ENCODE measurements at places on chromosomes 16 and 17.

GRCh38 chr17:50207315-50207714 lies 5.9 kb upstream of the COL1A1 start:
- DNase-seq: no peak

DNA sequence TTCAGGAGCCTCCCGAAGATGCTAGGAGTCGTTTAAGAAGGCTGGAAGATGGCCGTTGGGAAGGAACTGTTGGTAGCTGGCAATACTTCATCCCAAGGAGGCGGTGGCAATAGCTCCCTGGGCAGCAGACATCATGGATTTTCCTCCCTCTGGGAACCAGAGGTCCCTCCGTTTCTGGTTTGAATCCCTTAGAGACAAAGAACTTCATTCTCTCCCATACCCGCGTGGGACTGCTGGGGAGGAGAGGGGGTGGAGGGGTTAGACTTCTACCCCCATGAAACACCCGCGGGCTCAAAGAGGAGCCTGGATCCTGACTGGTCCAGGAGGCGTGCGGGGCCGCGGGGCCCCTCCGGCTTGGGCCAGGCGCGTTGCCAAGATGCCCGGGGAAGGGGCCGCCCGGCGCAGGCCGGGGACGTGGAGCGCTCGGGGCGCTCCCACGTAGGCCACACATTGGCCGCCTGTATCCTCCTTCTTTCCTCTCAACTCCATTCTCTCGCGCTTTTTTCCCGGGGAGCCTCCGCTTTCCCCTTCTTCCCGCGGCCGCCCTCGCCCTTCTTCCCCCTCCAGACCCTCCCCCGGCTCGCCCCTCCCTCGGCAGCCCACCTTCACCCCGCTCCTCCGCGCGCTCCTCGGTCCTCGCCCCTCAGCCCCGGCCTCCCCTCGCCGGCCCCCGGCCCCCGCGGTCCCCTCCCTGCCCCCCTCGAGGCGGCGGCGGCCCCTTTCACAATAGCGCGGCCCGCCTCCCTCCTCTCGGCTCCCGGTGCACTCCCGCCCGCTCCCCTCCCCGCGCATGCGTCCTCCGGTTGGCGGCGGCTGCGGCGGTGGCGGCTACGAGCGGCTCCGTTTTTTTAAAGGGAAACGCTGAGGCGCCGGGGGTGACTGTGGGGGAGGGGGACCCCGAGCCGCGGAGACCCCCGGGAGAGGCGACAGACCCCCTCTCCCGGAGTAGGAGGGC lies at the start of gene MSL1:
Gene MSL1, plus strand, starts transcription at position 791 of the 955 bp plus-strand sequence. CDS start 642 bp downstream, outside the sequence.
- DNase-seq: peak; percentile 80

- peak; percentile 10 for DNase-seq
These were observed 577 bp downstream of the GSPT1 start for GRCh38 chr16:11915114-11915643.

DNA sequence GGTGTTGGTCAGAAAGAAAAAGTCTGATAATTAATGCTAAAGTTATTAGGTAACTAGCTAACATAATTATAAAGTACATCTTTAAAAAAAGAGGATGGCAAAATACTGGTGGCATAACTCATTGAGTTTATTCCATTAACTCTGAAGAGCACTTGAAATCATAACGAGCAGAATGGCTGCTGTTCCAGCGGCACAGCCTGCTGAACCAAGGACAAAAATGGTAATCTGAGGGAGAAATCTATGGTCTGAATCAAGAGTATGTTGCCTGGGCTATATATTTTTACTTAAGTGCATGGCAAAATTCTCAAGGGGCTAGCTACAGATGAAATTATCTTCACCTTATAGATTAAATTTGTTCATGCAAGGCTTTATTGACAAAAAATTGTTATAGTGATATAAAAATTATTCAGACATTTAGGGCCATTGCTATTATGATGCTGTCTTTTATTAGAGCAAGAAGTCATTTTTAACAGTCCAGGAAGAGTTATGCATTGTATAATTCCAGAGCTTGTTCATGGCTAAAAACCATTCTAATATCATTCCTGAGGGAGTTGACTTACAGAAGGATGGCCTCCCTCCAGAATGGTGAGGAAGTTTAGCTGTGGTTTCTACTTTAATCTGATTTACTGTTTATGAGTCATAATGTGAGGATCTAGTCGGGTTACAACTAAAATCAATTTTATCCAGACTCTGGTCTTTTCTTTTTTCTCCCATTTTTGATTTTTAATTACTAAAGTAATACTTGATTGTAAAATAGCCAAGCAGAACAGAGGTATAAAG lies 41.4 kb upstream of the ANKFN1 start:
- no peak for DNase-seq

DNA sequence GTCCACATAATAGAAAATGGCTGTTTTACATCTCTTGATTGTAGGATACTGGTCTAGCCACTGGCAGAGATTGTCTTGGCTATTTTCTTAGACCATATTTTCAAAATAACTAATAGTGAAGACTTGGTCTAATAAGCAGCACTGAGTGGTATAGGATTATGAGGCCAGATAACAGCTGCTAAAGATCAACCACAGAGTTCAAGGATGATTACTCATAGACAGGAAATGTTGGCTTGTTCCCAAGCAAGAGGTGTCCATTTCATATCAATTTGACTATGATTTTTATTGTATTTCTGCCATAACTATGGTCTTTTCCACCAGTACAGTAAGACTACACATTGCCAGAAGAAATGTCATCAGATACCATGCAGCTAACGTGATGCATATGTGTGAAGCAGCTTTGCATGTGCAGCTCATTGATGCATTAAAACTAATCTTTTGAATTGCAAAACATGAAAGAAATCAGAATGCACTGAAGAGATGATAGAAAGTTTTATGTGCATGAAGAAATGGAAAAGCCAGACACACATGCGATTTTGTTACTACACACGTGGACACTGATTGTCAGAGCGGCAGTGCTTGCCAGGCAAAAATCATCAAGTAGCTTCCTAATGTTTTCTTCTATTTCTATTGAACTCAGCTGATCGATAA lies 693.3 kb downstream of the CDH11 start:
- no peak for DNase-seq

GRCh38 chr17:41523787-41524186 lies 4.3 kb downstream of the KRT19 start:
- DNase-seq: no peak

DNA sequence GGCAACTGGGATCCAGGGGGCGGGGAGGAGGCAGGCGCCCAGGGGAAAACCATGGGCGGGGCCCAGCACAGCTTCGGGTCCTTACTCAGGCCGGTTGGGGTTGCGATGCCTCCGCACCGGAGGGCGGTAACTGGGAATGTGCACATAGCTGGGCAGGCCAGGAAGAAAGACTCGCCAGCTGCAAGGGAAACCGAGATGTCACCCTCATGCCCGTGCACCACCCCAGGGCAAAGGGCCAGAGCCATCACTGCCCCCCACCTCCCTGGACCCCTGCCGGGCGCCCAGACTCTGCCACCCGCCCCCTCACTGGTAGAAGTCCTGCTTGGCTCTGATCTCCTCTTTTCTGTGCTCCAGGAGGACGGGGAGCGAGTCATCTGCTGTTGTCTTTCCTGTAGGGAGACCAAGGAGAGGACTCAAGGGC lies 6.7 kb downstream of the ALOX12B start:
- DNase-seq: no peak

DNA sequence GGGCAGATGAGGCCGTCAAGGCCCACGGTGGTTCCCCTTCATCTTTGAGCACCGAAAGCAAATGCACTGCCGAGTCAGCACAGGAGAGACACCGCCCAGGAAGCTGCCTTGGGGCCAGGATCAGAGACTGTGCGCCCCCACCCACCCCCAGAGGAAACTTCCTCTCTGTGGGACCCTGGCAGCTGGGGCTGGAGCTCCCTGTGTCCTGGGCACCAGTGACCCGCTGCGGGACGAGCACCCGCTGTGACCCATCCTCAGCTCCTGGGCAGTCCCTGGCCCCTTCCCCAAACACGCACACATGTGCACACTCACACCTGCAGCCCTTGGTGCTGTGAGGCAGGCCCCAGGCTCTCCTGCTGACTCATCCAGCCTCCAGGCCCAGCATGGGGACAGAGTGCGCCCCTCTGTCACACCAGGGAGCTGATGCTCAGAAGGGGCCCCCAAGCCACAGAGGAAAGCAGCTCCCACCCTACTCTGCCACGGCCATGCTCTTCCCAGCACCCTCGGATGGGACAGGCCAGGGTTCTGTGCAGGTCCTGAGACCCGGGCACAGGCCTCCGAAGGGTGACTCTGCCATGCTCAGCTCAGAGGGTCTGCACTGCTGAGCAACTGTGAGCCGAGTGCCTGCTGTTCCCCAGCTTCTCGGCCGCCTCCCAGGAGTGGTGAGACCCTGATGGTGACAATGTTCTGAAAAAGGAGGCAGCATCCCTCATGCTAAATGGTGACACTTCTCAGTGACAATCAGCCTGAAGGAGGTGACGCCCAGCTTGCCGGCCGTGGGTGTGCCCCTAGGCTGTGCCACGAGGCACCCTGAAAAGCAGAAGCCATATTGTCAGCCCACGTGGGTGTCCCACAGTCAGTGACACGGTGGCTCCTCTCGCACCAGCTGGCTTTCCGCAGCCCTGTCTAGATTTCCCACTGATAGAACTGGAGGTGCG lies 3.6 kb downstream of the PIEZO1 start:
- peak; percentile 51 for DNase-seq

GRCh38 chr16:84513123-84513522 lies 8.7 kb upstream of the MEAK7 start:
- no peak for DNase-seq

DNA sequence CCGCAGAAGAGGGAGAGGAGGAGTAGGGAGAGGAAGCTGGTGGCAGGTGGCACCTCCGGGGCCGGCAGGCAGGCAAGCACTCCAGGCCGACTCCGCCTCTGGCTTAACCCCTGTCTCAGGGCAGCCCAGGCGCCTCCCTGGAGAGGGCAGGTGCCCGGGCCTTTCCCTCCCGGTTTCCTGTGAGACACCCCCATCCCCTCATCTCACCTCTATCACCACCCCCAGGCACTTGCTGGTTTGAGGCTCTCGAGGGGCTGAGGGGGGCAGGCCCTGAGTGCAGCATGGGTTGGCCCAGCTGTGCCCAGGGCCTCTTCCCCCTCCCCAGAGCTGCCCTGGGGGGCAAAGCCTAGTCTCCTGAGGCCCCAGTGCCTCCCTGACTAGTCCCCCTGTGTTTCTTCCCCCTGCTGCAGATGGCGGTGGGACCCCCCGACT lies 6.0 kb downstream of the DOC2A start:
- no peak for DNase-seq

GRCh38 chr16:81440888-81441761 lies 3.5 kb upstream of the CMIP start:
- no peak for DNase-seq

DNA sequence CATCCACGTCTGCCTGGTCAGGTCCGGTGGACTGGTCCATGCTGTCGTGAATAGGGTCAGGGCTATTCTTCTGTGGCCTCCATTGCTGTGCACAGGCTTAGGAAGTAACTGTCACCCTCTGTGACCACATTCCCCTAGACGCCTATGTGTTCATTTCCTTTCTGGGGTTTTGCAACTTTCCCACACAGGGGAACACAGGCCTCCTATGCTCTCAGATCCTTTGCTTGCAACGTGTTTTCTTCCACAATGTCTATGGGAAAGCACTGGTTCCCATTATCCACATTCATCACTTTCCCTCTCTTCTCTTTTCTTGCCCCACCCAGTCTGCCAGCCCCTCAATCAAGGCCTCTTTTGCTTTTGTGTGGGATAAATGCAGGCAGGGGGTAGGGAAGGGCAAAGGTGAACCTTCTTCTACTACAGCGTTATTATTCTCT lies 43.2 kb upstream of the DNAJA2 start:
- DNase-seq: no peak

- DNase-seq: peak; percentile 34
These were observed 231.9 kb downstream of the SEC14L1 start for GRCh38 chr17:77372444-77373298.

DNA sequence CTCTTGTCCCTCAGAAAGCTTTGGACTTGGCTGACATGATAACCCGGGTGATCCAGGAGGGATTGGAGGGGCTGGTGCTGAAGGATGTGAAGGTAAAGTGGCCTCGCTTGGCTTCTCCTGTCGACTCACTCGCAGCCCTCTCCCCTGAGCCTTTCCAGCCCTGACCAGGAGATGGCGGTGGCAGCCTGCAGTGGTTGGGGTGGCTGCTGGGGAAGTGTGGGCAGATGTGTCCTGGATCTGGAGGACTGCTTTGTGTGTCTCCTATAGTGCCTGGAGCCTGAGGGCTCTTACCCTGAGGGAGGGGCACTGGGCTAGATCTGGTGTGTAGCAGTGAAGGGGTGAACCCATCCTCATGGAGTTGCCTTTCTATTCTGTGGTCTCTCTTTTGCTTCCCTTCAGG lies 17.9 kb downstream of the LIG3 start:
- DNase-seq: peak; percentile 67

DNA sequence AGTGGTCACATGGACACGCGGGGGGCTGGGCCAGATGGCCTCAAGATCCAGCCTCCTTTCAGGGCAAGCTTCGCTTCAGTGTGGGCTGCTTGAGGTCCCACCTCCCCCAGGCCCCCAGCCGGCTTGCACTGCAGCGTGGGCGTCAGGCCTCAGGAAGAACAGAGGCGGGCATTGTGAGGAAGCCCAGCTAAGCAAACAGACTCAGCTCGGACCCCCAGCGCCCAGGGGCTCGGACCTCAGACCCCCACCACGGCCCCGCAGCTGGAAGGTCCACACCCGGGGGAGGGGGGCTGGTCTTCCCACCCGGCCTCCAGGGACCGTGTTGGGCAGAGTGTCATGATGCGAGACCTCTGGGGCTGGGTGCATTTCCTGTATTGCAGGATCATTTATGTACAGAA lies 24.7 kb upstream of the ZNF469 start:
- DNase-seq: no peak

- DNase-seq: no peak
These were observed 675.3 kb downstream of the MAF start for GRCh38 chr16:78925083-78925767.

GRCh38 chr16:54363766-54364165 lies 77.2 kb upstream of the IRX3 start:
- DNase-seq: no peak

DNA sequence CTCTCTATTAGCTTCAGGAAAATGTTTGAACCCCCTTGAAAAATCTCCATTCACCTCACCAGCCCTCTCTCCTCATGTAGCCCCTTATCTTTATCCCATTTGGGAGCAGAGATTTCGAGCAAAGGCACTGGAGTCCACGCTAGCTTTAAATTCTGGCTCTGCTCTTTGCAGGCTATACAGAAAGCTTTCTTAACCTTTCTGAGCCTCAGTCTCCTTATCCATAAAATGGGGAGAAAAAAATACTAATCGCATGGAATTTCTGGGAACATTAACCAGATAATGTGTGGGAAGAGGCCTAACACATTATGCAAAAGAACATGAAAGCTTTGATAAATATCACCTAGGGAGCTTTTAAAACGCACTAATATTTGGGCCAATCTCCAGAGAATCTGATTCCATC lies 476.3 kb upstream of the CDH5 start:
- DNase-seq: no peak

- DNase-seq: no peak
These were observed 212.4 kb downstream of the UTP18 start for GRCh38 chr17:51472670-51473205.

- no peak for DNase-seq
These were observed 22.2 kb downstream of the CDK5RAP3 start for GRCh38 chr17:47993031-47993564.

Data from T follicular helper cell (primary cell).